Cardiac atrium fibroblast (primary cell): ENCODE measurements at places on chromosomes 5 and 9. TPM values are rescaled to one million over a fixed set of nuclear protein-coding genes. Genes with fewer than 3 reads are reported as not detected.

TNFAIP8 gene
- total RNA-seq, result 1.1 and 13.9 TPM in 2 replicates

PCDHB3 gene
- total RNA-seq, result 0.16 TPM in 1 of 2 replicates, not detected in the other

SLC25A48 gene
- total RNA-seq, result not detected in 2 replicates

GLRA1 gene
- total RNA-seq, result not detected in 2 replicates

TMEM203 gene
- 26.7 and 38.4 TPM in 2 replicates for total RNA-seq

RACK1 gene
- 3,112 and 3,404 TPM in 2 replicates for total RNA-seq

PALM2AKAP2 gene
- 2.9 and 3.7 TPM in 2 replicates for total RNA-seq

PCDHGB5 gene
- total RNA-seq, result 21.7 and 22.2 TPM in 2 replicates

CTNNAL1 gene
- total RNA-seq, result 106 TPM in 2 replicates

PCDHGA2 gene
- total RNA-seq, result 2.5 and 5.8 TPM in 2 replicates

GBGT1 gene
- 4.1 and 6.3 TPM in 2 replicates for total RNA-seq

SNCAIP gene
- 0.65 TPM in 1 of 2 replicates, not detected in the other for total RNA-seq

ADAMTS16 gene
- total RNA-seq, result not detected in 2 replicates

SCGB3A2 gene
- total RNA-seq, result not detected in 2 replicates

NOXA1 gene
- 0.16 TPM in 1 of 2 replicates, not detected in the other for total RNA-seq

MARVELD2 gene
- total RNA-seq, result 0.32 TPM in 1 of 2 replicates, not detected in the other

RHOBTB3 gene
- total RNA-seq, result 101 and 122 TPM in 2 replicates

GABRP gene
- not detected in 2 replicates for total RNA-seq

CCDC112 gene
- total RNA-seq, result 2.1 and 2.2 TPM in 2 replicates

SAXO1 gene
- not detected in 2 replicates for total RNA-seq

EGFL7 gene
- 189 and 232 TPM in 2 replicates for total RNA-seq

PCDHGA5 gene
- 0.32 and 2.2 TPM in 2 replicates for total RNA-seq

NEURL1B gene
- total RNA-seq, result 11.2 and 21.7 TPM in 2 replicates

TICAM2 gene
- total RNA-seq, result under 0.01 and 1.8 TPM in 2 replicates

ECSCR gene
- total RNA-seq, result 25.4 and 28.2 TPM in 2 replicates

VLDLR gene
- total RNA-seq, result 12.8 and 15.9 TPM in 2 replicates

MAMDC4 gene
- 3.2 and 3.6 TPM in 2 replicates for total RNA-seq

OR1L8 gene
- not detected in 2 replicates for total RNA-seq

DDX41 gene
- 114 and 118 TPM in 2 replicates for total RNA-seq

OTULINL gene
- not detected in 2 replicates for total RNA-seq
